Activated CD4-positive, alpha-beta T cell treated with anti-CD3 and anti-CD28 coated beads, Interleukin-2, amount 50 U/mL, for 4 hours (primary cell): ENCODE measurements at places on chromosomes 5 and 9.

- DNase-seq = no peak
Observed at GRCh38 chr9:129284607-129285291, 106.7 kb upstream of the IER5L start.

DNA sequence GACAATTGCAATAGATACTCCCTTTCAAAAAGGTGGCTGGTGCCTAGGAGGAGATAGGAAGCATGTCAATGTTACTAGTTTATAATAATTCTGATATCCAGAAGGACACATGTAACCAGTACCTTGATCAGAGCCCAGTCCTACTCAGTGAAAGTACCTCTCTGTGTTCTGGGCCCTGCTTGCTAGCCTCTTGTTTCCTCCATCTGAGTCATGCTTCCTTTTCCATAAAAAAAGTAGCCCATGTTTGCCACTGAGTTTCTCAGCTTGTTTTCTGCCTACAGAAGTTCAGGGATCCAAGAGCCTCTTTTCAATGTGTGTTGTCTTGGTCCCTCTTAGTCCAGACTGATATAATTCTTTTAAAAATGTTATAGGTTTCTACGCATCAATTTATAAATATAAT lies 149.0 kb downstream of the SSBP2 start:
- DNase-seq = no peak

- DNase-seq = no peak
Observed at GRCh38 chr5:38468202-38468673, 88.2 kb downstream of the LIFR start.

DNA sequence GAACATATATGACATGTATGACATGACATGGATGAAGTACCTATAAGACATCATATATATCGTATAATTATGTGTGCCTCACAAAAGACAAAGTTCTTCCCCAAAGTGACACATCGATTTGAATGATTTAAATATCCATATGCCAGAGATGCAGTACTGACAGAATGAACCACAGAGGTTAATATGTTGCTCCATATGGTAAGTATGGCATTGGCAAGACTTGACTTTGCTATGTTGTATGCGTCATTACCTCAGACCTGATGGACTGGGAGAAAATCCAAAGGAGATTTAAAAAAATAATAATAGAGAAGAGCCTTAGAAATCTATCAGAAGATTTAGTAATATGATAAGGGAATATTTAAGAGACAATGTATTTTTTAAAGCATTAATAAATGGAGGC lies 263.2 kb downstream of the PJA2 start:
- no peak for DNase-seq

- DNase-seq = no peak
Observed at GRCh38 chr5:132592521-132592920, 35.7 kb downstream of the RAD50 start.

DNA sequence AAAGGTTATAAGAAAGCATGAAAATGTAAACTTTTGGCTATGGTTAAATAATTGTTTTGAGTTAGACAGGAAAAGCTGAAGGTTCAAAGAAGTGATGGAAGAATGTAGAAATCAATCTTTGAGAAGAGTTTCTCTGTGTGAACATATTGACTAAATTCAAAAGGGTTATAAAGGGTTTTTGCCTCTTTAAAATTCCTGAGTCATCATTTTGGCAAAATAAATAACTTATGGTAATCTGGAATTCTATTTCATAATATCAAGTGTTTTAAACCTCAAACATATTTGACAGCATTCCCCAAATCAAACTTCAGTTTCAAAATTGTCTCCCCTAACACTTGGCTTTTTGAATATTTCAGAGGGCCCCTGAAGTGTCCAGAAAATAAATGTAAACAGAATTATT lies 60.6 kb upstream of the SPINK5 start:
- no peak for DNase-seq

DNA sequence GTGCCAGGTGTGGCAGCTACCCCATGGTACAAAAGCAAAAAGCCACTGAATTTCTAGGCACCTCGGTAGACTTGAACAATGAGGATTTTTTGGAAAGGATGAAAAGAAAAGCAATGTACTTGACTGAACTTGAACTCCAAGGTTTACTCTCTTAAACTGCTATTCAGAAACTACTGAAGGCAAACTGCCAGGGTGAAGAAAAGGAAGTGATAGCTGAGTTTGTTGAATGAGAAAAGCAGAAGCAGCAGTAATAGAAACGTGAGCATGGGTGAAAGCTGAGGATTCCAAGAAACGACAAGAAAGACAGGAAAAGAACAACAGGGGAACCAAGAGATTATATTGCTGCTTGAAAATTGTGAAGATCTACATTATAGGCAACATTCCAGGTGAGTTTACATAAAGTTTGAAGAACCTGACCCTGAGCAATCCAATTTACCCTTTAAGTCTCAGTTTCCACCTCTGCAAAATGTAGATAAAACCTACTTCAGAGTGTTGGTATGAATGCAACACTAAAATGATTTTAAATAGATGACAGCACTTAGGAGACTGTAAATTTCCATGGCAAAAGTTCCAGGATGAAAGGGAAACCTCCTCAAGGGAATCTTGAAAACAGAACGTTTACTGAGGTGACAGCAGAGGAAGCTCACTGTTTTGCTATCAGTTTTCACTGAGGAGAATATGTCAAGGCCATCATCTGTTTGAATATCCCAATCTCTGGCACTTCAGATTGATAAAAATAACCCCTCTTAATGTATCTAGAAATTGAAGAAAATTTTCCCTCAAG lies 245.8 kb downstream of the SPATA31D1 start:
- DNase-seq = no peak

DNA sequence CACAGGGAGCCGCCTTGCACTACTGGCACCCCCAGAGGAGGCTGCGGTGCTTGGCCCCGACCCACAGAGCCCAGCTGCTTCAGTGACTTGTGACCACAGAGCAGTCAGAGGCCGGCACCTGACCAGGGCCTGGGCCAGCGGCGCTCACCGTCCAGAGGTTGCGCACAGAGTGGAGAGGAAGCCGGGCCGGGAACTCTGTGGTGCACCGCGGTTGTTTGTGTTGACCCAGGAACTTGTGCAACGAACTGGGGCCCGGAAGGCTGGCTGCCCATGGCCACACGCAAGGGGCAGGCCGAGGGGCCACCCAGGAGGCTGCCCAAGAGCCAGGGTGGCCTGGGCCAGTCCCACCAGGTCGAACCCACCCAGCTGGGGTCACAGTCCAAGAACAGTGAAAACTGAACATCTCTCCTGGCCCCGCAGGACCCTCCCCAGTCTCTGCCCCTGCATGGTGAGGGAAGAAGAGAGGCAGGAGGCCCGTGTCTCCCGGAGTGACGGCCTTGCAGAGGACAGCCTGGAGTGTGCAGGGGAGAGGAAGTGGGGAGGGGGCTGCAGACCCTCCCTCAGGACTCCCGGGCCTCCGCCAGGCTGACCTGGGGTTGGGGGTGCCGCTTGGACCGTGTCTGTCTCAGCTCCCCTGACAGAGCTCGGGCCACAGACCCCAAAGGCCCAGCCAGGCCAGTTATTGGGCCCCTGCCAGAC lies 42.8 kb upstream of the EGFL7 start:
- DNase-seq = no peak

- no peak for DNase-seq
Observed at GRCh38 chr5:159962214-159962613, 45.9 kb downstream of the ADRA1B start.

GRCh38 chr9:123470121-123470782 lies 114.3 kb downstream of the CRB2 start:
- no peak for DNase-seq

DNA sequence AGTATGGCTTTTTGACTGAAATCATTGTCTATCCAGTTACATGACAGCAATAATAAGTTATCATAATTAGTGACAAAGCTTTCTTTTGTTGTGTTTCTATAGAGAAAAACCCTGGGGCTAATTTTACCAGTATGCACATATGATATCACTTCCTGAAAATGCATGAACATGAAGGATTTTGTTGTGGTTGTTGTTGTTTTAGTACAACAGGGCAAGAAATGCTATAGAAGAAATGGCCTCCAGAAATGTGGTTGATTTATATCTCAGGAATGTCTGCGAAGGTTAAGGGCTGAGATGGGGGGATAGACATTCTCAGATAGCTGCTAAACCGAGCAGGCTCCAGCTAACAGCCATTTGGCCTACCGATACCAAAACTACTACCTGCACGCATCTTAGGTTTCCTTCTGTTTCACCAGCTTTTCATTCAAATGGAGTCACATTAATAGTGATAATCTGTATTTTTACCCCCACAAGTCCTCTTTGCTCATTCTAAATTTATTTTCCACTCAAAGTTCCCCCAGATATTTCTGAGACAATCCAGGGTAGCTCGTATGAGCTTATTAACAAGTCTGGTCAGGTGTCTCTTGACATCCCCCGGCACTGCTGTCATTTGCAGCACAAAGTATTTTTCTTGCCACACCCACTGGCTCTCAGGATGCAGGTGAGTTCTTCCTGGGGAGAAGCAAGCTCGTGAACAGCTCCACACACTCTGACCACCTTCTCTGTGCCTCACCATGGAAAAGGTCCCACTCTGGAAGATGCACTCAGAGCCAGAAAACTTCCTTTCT lies 232.4 kb upstream of the GAS1 start:
- no peak for DNase-seq

GRCh38 chr9:1913631-1914330 lies 101.4 kb upstream of the SMARCA2 start:
- DNase-seq = no peak

- no peak for DNase-seq
Observed at GRCh38 chr5:909086-909485, 16.4 kb downstream of the TRIP13 start.

GRCh38 chr9:138015021-138015829 lies 137.6 kb downstream of the CACNA1B start:
- no peak for DNase-seq

GRCh38 chr9:137021979-137022661 lies 5.9 kb downstream of the ABCA2 start:
- peak; percentile 64 for DNase-seq

DNA sequence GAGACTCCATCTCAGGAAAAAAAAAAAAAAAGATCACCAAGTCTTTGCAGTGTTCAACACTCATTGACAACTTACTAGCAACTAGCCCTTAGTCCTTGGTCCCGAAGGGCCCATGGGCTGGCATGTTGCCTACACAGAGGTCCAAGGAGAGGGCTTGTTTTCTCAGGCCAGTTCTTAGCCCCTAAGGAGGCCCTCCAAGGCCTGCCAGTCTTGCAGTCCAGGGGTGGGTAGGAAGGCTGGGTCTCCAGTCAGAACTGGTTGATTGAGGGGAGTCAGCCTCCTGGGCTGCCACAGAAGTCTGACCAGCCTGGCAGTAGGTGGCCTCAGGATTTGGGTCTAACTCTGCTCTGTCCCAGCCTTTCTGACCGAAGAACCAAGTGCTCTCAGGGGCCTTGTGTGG lies 32.7 kb downstream of the IER5L start:
- no peak for DNase-seq
